ENCODE measurements at places on chromosomes 12 and 14.

DNA sequence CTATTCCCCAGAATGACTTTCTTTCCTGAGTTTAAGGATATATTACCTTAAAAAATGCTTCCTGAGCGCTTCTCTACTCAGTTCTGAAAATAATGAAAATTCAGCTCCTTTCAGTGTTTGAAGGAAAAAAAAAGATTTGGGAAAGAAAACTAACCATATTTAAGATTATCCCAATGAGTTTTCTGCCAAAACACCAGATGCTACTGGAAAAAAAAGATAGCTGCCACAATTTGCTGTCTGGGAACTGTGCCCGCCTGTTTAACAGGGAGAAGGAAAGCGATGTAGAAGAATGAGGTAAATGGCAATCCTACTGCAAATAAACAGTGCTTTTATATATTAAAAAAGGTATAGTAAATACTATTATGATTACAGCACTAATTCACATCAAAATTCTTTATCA is 367.6 kb upstream of the PRICKLE1 start:
- DNase-seq: no peak

GRCh38 chr12:108918960-108919642 is 39.2 kb downstream of the DAO start:
- DNase-seq: no peak

DNA sequence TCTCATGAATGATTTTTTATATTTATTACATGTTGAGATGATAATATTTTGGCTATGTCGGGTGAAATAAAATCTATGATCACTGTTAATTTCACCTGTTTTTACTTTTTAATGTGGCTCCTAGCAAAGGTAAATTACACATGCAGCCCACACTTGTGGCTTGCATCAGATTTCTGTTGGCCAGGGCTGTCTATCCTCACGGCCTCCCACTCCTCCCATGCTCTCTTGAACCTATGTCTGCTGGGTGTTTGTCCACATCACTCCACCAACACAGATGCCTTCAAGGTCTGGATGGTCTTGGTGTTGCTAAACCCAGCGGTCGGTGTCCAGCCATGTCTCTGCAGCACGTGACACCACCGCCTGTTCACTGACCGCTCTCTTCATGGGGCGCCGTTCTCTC is 339.4 kb upstream of the FKBP4 start:
- no peak for DNase-seq

DNA sequence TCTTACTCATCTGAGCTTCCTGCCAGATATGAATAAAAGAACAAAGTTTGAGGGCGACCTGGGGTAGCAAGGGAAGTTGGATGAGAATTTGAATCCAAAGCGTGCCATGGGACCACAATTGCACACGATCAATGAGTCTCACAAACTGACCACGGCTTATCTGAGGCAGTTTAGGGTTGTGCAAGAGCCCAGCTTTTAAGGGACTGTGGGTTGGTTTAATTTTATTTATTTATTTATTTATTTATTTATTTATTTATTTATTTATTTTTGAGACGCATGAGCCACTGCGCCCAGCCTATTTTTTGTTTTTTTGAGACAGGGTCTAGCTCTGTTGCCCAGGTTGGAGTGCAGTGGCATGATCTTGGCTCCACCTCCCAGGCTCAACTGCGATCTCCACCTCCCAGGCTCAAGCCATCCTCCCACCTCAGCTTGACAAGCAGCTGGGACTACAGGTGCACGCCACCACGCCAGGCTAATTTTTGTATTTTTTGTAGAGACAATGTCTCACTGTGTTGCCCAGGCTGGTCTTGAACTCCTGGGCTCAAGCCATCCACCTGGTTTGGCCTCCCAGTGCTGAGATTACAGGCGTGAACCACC is 1.1 kb downstream of the AMDHD1 start:
- no peak for DNase-seq

DNA sequence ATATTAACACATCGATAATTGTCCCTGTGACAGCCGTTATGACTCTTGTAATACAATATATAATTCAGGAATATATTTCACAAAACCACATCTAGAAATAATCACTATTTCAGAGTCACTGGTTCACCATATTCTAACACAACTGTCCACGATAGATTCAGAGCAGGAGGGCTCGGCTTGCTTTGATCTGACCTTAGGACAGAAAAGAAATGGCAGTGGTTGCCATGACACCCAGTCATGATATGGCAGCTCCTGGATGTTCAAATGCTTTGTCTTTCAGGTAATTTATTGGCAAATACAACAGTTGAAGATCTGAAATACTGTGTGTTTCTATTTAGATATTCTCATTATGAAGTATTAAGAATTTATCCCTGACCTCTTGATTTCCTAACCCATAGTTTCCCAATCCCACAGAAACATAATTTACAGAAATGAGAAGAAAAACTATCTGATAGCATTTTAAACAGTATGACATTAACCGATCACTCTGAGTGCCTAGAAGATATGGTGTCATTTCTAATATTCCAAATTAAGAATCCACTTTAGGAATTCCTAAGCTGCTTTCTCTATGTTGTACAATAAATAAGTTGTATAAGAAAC is 116.4 kb downstream of the EPS8 start:
- no peak for DNase-seq

DNA sequence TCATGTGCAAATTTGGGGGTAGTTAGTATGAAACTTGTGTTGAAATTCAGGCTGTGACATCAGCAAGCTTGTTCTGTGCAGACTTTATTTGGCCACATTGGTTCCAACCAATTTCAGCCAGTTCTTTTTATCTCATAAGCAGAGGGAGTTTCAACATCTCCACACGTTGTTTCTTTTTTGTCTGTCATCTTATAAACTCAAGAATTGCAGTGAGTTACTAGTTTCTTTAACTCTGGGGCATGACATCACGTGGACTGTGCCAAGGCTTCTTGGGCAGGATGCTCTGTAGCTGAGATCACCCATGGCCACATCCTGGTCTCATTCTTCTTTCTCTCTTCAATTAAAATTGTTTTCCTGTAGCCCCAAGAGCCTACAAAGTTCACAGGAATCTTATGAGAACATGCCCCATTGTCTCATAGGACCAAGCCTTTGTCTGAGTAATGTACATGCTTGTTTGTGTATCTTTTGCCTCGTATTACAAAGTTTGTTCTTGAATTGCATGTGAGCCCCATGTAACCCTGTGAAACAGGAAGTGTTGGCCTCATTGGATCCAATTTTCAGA is 982.0 kb upstream of the TMEM132C start:
- peak; percentile 99 for DNase-seq

DNA sequence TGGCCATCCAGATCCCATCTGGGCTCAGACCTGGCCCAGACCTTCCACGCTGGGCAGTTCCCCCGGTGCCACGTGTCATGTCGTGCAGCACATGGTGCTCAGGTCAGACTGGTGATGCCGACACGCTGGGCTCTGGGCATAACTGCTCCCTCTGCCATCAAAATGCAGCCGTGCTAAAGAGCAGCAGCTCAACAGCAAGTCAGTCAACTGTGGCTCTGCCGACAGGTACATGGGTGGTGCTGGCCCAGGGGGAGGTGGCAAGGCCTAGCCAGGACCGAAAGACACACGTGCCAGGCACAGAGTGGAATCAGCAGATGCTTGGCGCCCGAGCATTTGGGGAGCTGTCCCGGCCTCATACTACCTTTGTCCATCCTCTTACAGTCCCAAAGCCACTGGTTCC is 1.6 kb downstream of the MCRS1 start:
- DNase-seq: no peak

- peak; percentile 88 for DNase-seq
Measured at GRCh38 chr12:28563936-28564335, 373.7 kb downstream of the CCDC91 start.

GRCh38 chr12:71980538-71980937 is 41.9 kb downstream of the TPH2 start:
- no peak for DNase-seq

DNA sequence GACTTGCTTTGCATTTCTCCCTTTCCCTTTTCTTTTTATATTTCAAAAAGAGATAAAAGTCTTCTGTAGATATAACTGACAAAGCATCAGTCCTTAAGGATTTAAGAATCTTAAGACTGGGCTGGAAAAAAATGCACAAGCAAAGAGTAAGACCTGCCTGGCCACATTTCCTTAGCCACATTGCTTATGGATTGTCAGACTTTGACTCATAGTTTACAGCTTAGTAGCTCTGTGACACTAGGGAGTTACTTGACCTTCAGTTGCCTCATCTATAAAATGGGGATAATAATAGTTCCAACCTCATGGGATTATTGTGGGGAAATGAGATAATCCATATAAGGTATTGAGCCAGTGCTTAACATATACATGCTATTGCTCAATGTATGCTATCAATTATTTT is 66.4 kb upstream of the STK38L start:
- DNase-seq: no peak

GRCh38 chr12:68451261-68452077 is 119.3 kb upstream of the MDM1 start:
- DNase-seq: peak; percentile 84

DNA sequence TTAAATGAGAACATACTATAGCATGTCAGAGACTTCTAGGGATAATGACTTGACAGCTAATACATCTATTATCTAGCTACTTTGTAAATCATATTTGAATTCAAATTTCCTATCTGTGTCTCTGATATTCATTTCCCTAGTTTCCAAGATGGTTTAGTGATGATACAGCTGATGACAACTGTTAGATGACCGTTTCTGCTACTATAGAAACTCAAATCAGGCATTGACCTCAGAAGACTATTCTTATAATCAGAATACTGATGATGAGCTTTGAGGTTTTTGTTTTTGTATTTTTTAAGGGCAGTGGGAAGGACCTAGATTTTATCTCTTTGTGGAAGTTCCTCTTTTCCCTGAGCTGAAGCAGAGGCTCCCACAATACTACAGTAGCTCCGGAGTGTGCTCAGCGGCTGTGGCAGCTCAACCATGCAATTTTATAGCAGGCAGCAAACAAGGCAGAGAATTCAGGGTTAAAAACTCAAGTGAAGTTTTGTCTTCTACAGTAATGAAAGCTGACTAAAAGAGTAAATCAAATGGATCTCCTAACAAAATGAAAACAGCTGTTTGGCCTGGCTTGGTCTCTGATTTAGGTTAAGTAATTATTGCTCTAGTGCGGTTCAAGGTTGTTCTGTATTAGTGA is 145.1 kb downstream of the SLC25A21 start:
- no peak for DNase-seq

GRCh38 chr12:88896958-88897357 is 316.7 kb upstream of the KITLG start:
- no peak for DNase-seq

- no peak for DNase-seq
Measured at GRCh38 chr14:35532783-35533356, 1.1 kb upstream of the INSM2 start.

GRCh38 chr12:91139286-91139685 is 28.0 kb upstream of the LUM start:
- DNase-seq: no peak

- peak; percentile 100 for DNase-seq
Measured at GRCh38 chr14:44961554-44962333, at the start of the genes KLHL28 and TOGARAM1. Gene KLHL28 (minus strand): TSS chr14:44961947. CDS start chr14:44945928, 16,019 bp downstream. Gene TOGARAM1 (plus strand): TSS chr14:44962190. CDS start chr14:44962422, 232 bp downstream.

- DNase-seq: no peak
Measured at GRCh38 chr12:58174316-58174715, 232.9 kb downstream of the ATP23 start.

DNA sequence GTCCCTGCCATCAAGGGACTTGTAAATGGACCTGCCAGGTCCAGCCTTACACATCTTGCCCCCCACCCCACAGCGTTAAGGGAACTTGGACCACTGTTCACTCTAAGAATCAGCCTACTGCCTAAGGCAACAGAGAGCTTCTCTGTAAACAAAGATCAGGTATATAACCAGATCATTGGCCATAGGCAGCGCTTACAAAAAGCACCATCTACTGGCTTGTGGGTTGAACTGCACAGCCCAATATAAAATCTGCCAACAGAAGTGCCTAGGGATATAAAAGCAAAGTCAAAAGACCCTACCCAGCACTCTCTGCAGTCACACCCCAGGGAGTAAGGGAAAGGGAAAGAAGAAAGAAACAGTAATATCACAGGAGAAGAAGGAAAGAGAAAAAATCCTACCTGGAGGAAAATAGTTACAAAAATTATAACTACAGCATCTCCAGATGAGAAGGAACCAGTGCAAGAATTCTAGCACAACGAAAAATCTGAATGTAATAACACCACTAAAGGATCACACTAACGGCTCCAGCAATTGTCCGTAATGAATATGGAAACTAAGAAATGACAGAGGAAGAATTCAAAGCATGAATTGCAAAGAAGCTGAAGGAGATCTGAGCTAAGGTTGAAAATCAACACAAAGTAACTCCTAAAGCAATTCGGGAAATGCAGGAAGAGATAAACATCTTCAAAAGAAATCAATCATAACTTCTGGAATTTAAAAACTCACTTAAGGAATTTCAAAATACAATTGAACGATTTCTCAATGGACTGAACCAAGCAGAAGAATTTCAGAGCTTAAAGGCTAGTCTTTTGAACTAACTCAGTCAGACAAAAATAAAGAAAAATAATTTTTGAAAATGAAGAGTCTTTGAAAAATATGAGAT is 95.2 kb upstream of the PCED1B start:
- DNase-seq: no peak

GRCh38 chr14:105043641-105044040 is 21.6 kb downstream of the GPR132 start:
- no peak for DNase-seq

- no peak for DNase-seq
Measured at GRCh38 chr12:98416845-98417244, 98.5 kb upstream of the TMPO start.

- no peak for DNase-seq
Measured at GRCh38 chr14:76089575-76089974, 62.1 kb upstream of the GPATCH2L start.

DNA sequence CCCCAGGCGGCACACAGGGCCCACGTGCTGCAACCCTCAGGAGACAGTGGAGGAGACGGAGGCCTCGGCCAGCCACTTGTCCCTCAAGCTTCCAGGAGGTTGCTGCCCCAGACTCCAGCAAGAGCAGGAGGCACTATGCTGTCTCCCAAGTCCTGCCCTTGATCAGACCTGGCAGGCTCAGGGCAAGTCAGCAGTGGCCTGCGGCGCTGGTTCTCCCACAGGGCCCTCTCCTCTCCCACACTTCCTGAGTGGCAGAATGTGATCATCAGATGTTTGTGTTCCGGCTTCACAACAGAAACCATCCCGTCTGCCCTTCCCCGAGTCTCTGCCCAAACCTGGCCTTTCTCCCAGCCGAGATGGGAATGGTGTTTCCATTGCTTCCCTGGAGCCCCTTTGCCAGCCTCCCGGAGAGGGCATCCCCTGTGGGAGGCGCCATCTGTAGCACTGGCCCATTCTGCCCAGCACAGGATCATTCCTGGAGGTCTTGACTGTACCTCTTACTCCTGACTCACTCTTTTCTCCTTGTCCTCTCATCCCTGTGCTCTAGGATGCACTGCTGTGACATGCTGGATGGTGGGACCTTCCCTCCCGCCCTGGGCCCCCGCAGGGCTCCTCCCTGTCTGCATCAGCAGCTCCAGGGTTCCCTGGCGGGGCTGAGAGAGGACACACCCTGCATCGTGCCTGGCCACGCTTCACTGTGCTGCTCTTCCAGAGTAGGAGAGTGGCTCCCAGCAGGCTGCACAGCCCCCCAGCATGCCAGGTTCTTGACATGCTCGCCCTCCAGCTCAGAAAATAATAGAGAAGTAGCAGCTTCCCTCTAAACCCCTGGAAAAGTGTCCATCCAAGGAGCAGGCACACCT is 114.7 kb upstream of the FKBP4 start:
- no peak for DNase-seq

Data from GM04503 (cell line).